ENCODE measurements at places on chromosomes 16 and 17. TPM values are rescaled to one million over a fixed set of nuclear protein-coding genes. Genes with fewer than 3 reads are reported as not detected.

DNA sequence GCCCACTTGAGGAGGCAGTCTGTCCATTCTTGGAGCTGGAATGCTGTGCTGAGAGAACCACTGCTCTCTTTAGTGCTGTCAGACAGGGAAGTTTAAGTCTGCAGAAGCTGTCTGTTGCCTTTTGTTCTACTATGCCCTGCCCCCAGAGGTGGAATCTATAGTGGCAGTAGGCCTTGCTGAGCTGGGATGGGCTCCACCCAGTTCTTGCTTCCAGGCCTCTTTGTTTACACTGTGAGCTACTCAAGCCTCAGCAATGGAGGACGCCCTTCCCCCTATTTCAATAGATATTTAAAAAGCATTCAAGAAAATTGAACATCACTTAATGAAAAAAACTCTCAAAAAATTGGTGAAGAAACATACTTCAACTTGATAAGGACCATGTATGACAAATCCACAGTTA is 313.5 kb downstream of the PHKB start:
- DNase-seq: no peak

DNA sequence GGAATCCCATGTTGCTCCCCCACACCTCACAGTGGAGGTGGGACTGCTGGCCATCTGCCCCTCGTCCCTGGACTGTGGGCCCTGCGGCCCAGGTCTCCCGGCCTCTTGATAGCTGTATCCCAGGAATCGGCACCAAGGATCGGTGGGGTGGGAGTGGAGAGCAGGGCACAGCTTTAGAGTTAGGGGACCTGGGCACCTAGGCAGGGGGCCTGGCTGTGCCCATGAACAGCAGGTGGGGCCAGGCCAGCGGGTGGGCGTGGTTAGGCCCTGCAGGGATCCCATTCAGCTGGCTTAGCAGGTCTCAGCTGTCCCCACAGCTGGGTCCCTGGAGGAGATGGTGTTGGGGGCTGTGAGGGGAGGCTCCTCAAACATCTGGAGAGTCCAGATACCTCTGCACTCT is 49.2 kb downstream of the SREBF1 start:
- no peak for DNase-seq

GRCh38 chr16:80577485-80578280 is 36.9 kb downstream of the DYNLRB2 start:
- DNase-seq: no peak

TP53TG3 gene
- not detected for total RNA-seq

GRCh38 chr17:56638591-56639051 is 45.1 kb downstream of the NOG start:
- no peak for DNase-seq

- no peak for DNase-seq
Observed at GRCh38 chr16:59665618-59666220, 931.6 kb upstream of the GOT2 start.

DNAJA2 gene
- 68.7 TPM for total RNA-seq

DNA sequence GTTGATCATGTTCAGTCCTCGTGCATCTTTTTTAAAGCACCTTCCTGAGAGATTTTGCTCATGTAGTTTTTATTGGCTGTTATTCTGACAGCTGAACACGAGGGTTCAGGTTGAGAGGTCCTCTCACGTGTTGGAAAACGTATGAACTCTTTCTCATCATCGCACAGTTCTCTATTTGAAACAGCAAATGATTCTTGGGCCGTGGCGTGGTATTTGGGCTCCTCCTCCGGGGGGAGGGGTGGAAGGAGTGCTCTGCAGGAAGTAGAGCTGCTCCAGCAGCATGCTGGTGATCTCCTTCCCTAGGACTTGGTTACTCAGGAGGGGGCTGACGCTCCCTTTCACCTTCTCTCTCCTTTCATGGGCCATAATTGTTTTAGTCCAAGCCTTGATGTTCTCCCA is 70.4 kb downstream of the KSR1 start:
- peak; percentile 71 for DNase-seq

DNA sequence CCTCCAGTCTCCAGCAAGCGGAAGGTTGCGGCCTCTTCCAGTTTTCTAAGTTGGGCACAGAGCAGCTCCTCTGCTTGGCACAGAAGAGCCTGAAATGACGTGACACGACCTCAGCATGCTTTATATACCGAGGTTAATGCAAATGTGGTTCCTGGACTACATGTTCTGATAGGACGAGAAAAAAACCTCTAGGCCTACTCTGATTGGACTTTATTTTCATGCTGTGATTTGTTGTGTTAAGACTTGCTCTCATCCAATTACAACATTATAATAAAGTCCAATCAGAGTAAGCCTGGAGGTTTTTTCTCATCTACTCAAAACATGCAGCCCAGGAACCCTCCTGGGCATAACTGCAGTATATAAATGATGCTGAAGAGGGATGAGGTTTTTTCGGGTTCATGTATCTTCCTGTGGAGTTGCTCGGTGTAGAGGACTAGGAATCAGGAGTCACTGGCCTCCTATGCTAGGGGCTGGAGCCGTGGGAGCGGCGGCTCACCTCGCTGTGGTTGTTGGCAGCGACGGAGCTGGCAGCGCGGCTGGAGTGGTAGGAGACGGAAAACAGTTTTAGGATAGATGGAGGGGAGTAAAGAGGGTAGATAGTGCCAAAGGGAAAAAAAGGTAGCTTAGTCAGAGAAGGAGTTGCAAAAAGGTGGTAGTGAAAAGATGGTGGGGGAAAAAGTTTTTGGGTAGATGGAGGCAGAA is 878.0 kb downstream of the KCNJ18 start:
- DNase-seq: no peak

SAMD14 gene
- total RNA-seq: 0.71 TPM

GRCh38 chr17:80346498-80347275 is 68.3 kb upstream of the ENDOV start:
- no peak for DNase-seq

DNA sequence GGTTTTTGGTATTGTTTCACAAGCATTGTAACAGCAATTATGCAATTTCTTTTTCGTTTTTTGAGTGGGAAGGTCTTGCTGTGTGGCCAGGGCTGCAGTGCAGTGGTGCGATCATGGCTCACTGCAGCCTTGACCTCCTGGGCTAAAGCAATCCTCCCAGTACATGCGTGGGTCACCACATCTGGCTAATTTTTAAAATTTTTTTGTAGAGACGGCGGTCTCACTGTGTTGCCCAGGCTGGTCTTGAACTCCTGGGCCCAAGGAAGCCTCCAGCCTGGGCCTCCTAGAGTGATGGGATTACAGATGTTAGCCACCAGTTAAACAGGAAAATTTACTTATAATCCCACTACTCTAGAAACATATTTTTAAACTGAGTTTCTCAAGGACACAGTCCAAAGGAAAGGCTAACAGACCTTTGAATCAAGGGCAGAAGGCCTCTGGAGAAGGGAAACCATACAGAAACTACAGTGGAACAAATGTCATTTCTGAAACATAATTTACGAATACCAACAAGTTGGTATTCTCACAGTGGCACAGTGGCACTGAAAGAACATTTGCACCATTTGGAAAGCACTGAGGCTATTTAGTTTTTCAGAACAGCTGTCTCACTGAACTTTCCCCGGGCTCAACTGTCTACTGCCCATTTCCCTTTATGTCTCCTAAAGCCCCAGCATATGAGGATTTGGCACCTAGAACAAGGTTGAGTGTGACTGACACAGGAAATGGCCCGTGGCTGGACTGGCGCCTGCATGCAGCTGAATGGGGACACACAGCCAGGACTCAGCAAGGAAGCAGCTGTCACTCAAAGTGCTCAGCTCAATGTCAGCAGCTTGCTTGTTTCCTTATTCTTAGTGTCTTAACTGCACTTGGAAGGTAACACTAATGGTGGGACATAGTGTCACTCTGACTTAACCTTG is 2.8 kb upstream of the PRKAR1A start:
- peak; percentile 74 for DNase-seq

CD300LG gene
- 1.8 TPM for total RNA-seq

DNA sequence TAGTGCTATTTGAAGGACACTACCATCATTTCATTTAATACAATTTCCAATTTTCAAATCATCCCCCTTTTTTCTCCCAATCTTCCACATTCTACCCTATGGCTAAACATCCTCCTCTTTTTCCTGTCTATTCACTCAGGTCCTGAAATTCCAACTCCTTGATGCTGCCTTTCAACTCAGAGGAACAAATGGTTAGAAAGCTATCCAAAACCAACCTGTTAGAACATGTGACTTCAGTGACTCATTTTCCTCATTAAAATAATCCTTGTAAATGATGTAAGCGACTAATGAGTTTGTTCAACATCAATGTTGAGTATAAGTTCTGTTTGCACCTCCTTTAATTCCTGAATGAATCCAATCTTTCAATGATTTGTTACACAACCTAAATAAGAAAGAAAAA is 5.5 kb downstream of the PSMD12 start:
- no peak for DNase-seq

DNA sequence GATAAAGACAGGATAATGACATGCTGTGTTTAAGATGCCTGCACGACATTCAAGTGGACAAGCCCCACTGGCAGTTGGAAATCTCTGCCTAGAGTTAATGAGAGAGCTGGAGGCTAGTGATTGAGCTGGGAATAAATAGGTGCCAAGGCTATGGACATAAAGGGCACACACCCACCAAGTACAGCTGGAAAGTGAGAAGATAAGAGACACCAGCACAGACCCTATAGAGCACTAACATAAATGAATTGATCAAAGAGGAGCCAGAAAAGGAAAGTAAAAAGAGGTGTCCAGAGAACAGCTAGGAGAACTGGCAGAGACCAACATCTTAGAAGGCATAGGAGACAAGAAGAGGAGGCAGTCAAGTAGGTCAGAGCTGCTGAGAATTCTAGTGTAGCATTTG is 101.2 kb downstream of the YPEL2 start:
- no peak for DNase-seq

GRCh38 chr17:72565006-72565405 is 444.2 kb downstream of the SOX9 start:
- no peak for DNase-seq

GRCh38 chr17:61757168-61757567 is 106.2 kb downstream of the BRIP1 start:
- no peak for DNase-seq

PTX4 gene
- total RNA-seq: not detected

DNA sequence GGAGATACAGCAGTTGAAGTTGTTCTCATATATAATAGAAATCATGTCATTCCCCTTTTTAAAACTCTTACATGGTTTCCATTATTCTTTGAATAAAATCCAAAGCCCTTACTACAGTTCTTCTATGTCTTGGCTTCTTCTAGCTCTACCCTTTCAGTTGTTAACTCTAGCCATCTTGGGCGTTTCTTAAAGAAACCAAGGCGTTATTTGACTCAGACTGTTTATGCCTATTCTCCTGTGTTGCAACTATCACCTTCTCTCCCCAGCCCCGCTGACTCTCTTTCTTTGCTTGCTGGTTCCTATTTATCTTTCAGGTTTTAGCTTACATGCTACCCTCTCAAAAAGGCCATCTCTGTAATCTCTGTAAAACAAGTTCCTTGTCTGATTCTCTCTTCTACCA is 32.7 kb downstream of the NFATC3 start:
- no peak for DNase-seq

KDM6B gene
- 6.1 TPM for total RNA-seq

DNA sequence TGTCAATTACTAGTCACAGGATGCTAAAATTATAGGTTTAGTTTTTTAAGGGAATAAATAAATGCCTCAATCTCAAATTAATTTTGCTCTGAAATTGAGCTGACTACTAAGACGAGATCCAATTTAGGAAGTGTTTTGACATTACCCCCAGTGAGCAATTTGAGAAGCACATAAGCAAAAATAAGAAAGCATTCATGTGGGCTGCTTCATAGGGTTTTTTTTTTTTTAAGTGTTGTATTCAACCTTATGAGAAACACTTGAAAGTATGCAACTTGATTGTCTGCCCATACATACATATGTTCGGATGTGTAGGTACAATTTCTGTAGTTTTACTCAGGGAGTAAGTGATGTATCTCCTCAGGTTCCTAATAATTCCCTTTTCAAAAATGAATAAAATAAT is 77.6 kb downstream of the PRKCA start:
- DNase-seq: no peak

GRCh38 chr17:82231562-82232321 is 2.9 kb downstream of the SLC16A3 start:
- DNase-seq: peak; percentile 93

GRCh38 chr16:55506083-55506482 is 2.8 kb upstream of the LPCAT2 start:
- no peak for DNase-seq

IRX6 gene
- not detected for total RNA-seq

ABCC6 gene
- 1.8 TPM for total RNA-seq

TMEM235 gene
- not detected for total RNA-seq

DNA sequence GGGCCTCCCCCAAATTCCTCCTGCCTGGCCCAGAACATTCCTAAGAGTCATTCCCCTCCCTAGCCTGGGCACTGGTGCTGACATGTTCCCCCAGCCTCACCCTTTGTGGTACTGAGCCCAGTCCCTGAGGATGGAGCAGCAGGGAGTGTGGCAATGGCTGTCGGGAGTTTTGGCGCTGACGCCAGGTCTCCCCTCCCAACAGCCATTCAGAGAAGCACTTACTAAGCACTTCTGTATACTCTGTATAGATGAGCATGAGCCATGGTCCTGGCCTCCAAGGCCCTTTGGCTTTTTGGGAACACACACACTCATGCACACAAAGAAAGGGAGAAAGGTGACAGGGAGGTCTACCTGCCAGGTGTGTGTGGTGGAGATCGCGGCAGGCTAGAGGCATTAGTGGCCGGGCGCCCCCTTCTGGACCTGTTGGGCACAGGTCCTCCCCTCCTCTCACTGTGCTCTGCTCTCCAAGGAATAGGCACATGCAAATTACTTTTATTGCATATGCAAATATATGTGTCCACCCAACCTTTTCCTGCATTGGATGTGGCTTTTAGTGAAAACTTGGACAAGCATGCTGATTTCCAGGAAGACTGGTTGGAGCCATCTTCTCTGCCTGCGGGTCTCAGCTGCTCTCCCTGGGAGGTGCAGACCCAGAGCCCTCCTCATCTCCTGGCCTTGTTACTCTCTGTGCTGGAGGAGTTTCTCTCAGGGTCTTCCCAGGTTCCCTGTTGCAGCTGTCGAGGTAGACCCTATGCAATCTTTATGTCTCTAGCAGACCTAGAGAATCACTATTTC is 17.4 kb upstream of the C17orf107 start:
- no peak for DNase-seq

- DNase-seq: no peak
Observed at GRCh38 chr16:61813339-61813738, 222.9 kb downstream of the CDH8 start.

BANP gene
- 17.4 TPM for total RNA-seq

TBC1D3H gene
- not detected for total RNA-seq

GRCh38 chr17:56322991-56323390 is 169.7 kb downstream of the ANKFN1 start:
- DNase-seq: no peak

DNA sequence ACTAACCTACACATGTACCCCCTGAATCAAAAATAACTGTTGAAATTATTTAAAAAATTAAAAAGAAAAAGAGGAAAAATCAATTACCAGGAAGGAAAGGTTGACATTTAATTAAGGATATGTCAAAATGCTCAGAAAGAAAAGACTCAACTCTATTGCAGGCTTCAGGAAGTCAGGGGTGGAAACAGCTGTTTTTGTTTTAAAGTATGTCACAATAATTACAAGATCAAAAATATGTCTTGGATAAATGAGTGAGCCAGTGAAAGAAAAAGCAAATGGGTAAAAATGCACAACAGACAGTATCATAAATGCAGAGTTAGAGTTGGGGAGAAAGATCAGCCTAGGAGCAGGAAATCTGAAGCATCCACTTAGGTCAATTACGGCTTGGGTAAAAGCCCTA is 146.0 kb downstream of the CDH11 start:
- DNase-seq: no peak

TP53TG3B gene
- not detected for total RNA-seq

Measured in sigmoid colon (tissue), 7 donors.